B cell (primary cell): ENCODE measurements at places on chromosomes 7 and 10. TPM values are rescaled to one million over a fixed set of nuclear protein-coding genes. Genes with fewer than 3 reads are reported as not detected.

The FGL2 gene
- 0.95 and 2.1 TPM in 2 replicates for polyA plus RNA-seq

- no peak for DNase-seq
- H3K27me3 ChIP-seq = no peaks in the 10 kb centered on the region
- no peaks in the 10 kb centered on the region for H3K36me3 ChIP-seq
- H3K4me1 ChIP-seq = no peaks in the 10 kb centered on the region
- H3K4me3 ChIP-seq = no peak overlapping the region
Measured at GRCh38 chr7:149316606-149317005, 54.6 kb downstream of the ZNF783 start.

DNA sequence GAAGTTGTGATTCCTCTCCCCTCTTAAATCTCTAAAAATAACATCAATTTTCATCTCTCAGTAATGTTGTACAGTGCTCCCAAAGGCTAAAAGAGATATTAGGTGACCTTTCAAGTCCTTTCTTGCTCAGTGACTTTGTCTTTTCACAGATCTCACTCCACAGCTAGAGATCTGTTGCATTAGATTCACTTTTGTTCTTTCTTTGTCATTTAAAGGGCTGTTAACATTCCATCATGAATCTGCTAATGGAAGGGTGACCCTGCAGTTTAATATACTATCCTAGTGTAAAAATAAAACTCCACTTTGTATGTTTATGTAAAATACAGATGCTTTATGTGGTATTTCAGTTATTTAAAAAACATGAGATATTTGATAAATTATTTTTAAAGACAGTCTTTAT is 30.5 kb downstream of the GNAI1 start:
- no peaks in the 10 kb centered on the region for H3K27me3 ChIP-seq
- no peaks in the 10 kb centered on the region for H3K36me3 ChIP-seq
- H3K4me1 ChIP-seq = no peaks in the 10 kb centered on the region
- no peak overlapping the region for H3K27ac ChIP-seq
- DNase-seq = no peak
- no peak overlapping the region for H3K4me3 ChIP-seq

- no peaks in the 10 kb centered on the region for H3K27me3 ChIP-seq
- H3K4me3 ChIP-seq = no peak overlapping the region
- no peak overlapping the region for H3K27ac ChIP-seq
- no peak for DNase-seq
- H3K36me3 ChIP-seq = no peaks in the 10 kb centered on the region
- peaks cover 9% of the 10 kb centered on the region for H3K4me1 ChIP-seq
Measured at GRCh38 chr7:12297283-12298108, 86.4 kb downstream of the TMEM106B start.

DNA sequence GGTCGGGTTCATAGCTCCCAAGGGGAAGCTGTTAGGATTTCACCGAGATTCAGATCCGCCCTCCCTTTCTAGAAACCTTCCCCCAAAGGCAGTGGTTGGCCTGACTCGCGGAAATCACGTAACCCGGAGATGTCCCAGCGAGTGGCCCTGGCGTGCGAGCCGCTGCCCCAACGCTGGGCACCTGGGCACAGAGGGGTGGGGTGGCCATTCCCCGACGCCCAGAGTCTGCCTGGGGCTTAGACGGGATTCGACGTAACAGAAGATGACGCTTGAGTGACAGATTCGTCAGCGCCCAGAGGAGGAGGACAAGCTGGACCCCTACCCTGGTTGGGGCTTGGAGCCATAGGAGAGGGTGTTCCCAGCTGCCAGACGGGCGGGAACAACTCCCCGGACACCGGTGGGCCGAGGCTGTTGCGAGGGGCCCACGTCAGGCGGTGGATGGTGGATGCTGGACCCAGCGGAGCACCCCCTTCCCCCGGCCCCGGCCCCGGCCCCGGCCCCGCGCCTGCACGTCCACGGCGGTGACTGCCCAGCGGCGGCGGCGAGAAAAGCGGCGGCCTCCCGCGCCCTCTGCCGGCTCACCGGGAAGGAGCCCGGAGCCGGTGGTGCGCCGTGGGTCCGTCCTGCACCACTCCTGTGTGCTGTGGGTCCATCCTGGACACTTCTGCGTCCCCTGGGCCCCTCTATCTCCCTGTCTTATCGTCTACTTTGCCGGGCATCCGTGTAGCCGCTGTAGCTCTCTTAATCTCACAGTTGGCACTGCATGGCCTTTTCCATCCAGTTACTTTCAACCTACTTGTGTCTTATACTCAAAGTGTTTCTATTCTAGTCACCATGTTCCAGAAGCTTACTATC is 35.4 kb upstream of the KNDC1 start:
- no peaks in the 10 kb centered on the region for H3K4me1 ChIP-seq
- no peaks in the 10 kb centered on the region for H3K27me3 ChIP-seq
- H3K4me3 ChIP-seq = no peak overlapping the region
